Spinal cord (tissue), 10 donors: ENCODE measurements at places on chromosomes 7 and 10. TPM values are rescaled to one million over a fixed set of nuclear protein-coding genes. Genes with fewer than 3 reads are reported as not detected.

The NUP205 gene
- 51.5 TPM for total RNA-seq

The SPDYE16 gene
- not detected for total RNA-seq

The LDB3 gene
- 1.7 TPM for total RNA-seq

The FGFR2 gene
- 163 TPM for total RNA-seq

The TLX1 gene
- total RNA-seq = not detected

The FRMPD2 gene
- total RNA-seq = 5.5 TPM

The CYP3A4 gene
- not detected for total RNA-seq

The NME8 gene
- total RNA-seq = 0.59 TPM

The FGF8 gene
- total RNA-seq = 0.69 TPM

The IL2RA gene
- total RNA-seq = 0.10 TPM

The SHLD2 gene
- 32.9 TPM for total RNA-seq

The JAKMIP3 gene
- 4.5 TPM for total RNA-seq

The SPDYE3 gene
- not detected for total RNA-seq

The OLAH gene
- 0.79 TPM for total RNA-seq

The SLC26A3 gene
- not detected for total RNA-seq

The PRPS1L1 gene
- not detected for total RNA-seq

The CRTAC1 gene
- total RNA-seq = 12.1 TPM

The RPP30 gene
- total RNA-seq = 74.6 TPM

The NUTM2E gene
- total RNA-seq = 0.79 TPM

The GRM8 gene
- total RNA-seq = 22.1 TPM

The CLEC2L gene
- total RNA-seq = 14.9 TPM

The TAS2R41 gene
- total RNA-seq = not detected

The MRPL32 gene
- 47.8 TPM for total RNA-seq
